ENCODE measurements at places on chromosomes 3 and 15.

- no peak for DNase-seq
Observed at GRCh38 chr3:34298653-34299052, 500.2 kb downstream of the PDCD6IP start.

DNA sequence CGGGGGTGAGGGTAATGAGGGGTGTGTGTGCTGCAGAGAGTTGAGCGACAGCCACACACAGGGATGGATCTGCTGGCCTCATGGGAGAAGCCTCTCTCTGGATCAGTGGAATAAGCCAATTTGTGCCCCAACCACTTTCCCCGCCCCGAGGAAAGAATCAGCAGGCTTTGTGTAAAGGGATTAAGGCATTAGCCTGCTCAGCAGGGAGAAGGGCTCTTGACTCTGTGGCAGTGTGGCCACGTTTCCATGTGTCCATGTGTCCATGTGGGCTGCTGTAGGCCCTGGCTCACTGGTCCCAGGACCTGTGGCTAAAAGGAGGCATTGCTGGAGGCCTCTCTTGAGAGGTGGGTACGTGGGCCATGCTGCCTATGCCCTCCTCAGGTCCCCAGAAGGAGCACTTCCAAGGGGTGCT lies 104.7 kb downstream of the HMG20A start:
- DNase-seq, result no peak

DNA sequence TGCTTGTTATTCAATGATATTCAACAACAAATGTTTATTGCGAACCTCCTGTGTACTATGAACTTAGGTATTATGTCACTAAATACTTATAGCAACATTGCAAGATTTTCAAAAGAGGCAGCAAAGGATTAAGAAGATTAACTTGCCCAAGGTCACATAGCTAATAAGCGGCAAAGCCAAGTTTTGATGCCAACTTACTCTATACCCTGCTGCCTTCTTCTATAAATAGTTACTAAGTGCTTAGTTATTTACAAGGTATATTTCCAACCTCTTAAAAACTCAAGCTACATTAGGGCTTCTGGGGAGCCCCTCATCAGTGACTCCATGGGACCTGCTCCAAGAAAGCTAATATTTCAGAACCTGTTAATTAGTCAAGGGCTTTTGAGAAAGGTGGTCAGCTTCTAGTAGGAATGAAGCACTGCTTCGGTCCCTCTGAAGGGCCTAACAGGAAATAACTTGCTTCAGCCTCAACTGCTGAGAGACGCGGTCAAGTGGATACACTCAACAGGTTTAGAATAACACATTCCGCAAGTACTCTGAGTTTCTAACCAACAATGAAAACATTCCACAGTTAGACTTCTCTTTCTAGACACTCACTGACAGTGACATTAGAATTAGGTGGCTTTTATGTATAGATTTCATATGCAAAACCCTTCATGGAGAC lies 125.5 kb downstream of the DGKG start:
- DNase-seq, result no peak

- DNase-seq, result no peak
Observed at GRCh38 chr3:86923071-86923491, 67.9 kb downstream of the VGLL3 start.

GRCh38 chr15:80442728-80443403 lies 38.7 kb downstream of the ARNT2 start:
- no peak for DNase-seq

GRCh38 chr3:144332868-144333267 lies 361.2 kb downstream of the DIPK2A start:
- DNase-seq, result no peak

DNA sequence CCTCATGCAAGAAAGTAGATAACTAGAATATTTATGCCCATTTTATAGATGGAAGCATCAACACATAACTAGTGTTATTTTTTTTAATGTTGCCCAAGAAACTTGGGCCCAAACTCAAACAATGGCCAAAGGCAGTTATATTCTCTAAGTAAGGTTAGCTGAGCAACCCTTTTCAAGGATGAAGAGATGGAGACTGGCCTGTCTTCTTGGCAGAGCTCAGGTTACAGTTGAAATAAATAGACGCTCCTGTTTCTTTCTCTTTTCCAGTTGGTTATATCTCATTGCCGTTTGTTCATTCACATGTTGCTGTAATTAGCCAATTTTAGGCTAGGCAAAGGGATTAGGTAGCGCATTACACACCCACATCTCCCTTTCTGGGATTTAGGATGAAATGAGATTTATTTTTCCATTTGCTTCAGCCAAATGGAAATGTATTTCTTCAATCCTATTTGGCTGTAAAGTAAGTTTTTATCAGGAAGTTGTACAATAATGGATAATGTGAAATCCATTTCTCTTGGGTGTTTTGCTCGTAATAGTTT lies 93.2 kb downstream of the CMSS1 start:
- DNase-seq, result no peak

DNA sequence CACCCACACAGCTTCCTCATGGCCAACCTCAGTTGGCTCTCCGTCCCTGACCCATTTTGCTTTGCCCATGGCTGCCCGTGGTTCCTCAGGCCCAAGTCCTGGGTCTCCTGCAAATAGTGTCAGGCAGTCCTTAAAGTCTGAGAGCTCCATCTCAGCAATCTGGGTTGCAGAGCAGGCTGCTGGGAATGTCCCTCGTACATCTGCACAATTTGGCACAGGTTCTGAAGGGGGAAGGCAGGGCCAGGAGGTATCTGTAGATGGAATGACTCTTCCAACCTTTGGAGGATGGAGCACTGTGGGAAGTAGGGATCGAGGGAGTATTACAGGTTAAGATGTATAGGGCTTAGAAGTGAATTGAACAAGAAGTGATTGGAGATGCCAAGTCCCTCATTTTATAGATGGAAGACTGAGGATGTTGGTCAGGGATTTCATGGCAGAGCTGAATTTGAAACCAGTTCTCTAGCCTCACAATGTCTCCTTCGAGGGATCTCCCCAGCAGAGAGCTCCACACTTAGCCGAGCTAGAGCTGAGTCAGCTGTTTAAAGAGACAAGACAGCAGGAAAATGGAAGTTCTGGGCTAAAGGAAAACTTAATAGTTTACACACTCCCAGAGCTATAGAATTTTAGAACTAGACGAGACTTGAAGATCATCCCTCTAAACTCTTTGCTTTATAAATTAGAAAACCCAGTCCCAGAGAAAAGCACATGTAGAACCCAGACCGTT lies 9.2 kb downstream of the CKMT1A start:
- DNase-seq, result no peak

DNA sequence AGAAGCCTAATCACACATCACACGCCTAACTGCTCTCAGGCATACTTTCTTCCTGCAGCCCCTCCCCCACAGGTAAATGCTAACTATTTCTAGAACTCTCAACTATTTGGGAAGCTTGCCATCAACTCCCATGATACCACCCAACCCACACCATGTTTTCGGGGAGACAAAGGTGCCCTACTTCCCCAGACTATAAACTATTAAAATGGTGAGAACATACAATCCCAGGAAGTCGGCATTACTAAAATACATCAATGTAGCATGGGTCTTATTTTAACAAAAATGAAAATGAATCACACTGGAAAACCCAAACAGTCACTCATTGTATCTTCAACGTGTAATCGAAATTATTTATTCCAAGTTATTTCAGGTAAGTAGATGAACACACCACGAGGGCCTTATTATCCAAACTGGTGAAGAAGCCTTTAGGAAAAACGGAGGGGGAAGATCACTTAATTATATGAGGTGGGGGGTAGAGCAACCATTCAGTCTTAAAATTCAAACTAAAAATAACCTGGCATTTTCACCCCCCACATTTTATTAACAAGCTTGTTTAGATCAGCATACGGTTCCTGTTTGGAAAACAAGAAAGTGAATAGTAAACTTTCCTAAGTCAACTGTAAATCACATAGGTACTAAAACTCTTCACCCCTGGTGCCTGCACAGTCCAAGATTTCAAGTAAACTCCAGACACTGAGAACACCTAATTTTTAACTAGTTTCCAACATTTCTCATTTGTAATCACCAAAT lies 1.9 kb downstream of the TBL1XR1 start:
- no peak for DNase-seq
